Activated CD8-positive, alpha-beta T cell treated with anti-CD3 and anti-CD28 coated beads for 36 hours (primary cell): ENCODE measurements at places on chromosomes 1 and 21. TPM values are rescaled to one million over a fixed set of nuclear protein-coding genes. Genes with fewer than 3 reads are reported as not detected.

GRCh38 chr1:238991765-238992495 is 394.4 kb upstream of the CHRM3 start:
- H3K27ac ChIP-seq = no peak overlapping the region
- no peaks in the 10 kb centered on the region for H3K27me3 ChIP-seq
- no peak for DNase-seq
- H3K4me3 ChIP-seq = no peak overlapping the region

- H3K36me3 ChIP-seq = peaks cover 1% of the 10 kb centered on the region
- H3K4me1 ChIP-seq = peaks cover 83% of the 10 kb centered on the region
- peak overlapping the region; percentile 58 for H3K27ac ChIP-seq
- DNase-seq = no peak
- H3K4me3 ChIP-seq = no peak overlapping the region
These were observed 34.6 kb downstream of the RUNX1 start for GRCh38 chr21:35014302-35015041.

- H3K27ac ChIP-seq = no peak overlapping the region
- no peak for DNase-seq
- H3K4me1 ChIP-seq = peaks cover 2% of the 10 kb centered on the region
- H3K4me3 ChIP-seq = no peak overlapping the region
- H3K36me3 ChIP-seq = no peaks in the 10 kb centered on the region
These were observed 15.4 kb downstream of the EFNA3 start for GRCh38 chr1:155093911-155094621.

DNA sequence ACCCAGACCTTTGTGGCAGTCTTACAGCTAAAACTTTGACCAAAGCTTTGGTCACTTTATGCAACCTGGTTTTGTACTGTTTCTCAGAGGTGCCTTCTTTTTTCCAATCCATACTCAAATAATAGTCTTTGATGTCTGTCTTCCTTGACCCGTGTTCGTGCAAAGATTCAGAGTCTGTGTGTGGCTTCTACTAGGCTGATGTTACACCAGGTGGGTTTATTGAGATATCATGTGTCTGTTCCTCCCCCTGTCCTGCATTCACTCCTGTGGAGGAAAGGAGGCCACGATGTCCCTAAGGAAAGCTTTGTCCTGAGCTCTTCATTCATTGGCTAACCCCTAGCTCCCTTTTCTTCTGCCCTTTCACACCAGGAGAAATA is 15.0 kb upstream of the IKBKE start:
- H3K27ac ChIP-seq = no peak overlapping the region
- H3K4me3 ChIP-seq = no peak overlapping the region
- DNase-seq = no peak
- no peaks in the 10 kb centered on the region for H3K36me3 ChIP-seq
- H3K4me1 ChIP-seq = no peaks in the 10 kb centered on the region

DNA sequence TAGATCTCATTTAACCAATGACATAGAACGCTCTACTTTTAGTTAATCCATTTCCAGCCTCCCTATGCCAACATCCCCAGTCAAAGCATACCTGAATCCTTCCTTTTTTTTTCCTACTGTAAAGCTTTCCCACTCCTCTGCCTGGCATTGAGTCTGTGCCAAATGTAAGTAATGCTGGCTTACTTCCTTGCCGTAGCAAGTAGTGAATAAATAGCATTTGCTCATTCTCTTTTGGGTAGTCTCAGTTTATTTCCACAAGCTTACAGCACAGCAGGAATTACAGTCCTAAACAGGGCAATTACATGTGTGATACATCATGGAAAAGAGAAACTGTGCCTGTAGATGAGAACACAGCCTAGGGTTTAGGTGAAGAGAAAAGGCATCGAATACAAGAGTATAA is 352.6 kb upstream of the NEGR1 start:
- no peaks in the 10 kb centered on the region for H3K27me3 ChIP-seq
- no peaks in the 10 kb centered on the region for H3K4me1 ChIP-seq
- no peak overlapping the region for H3K4me3 ChIP-seq

GRCh38 chr1:79304131-79304530 is 297.6 kb upstream of the ADGRL4 start:
- no peak overlapping the region for H3K4me3 ChIP-seq
- no peak overlapping the region for H3K27ac ChIP-seq
- H3K4me1 ChIP-seq = no peaks in the 10 kb centered on the region
- H3K36me3 ChIP-seq = no peaks in the 10 kb centered on the region
- H3K27me3 ChIP-seq = no peaks in the 10 kb centered on the region

CD101 gene
- total RNA-seq = 3.2 TPM

BECN2 gene
- total RNA-seq = not detected

CTSS gene
- 38.4 TPM for total RNA-seq

TDRKH gene
- 10.5 TPM for total RNA-seq
